ENCODE measurements at places on chromosomes 4 and X. TPM values are rescaled to one million over a fixed set of nuclear protein-coding genes. Genes with fewer than 3 reads are reported as not detected.

The SPOCK3 gene
- total RNA-seq: not detected

The PHF8 gene
- 16.9 TPM for total RNA-seq

The HEPH gene
- not detected for total RNA-seq

The MAGEC1 gene
- not detected for total RNA-seq

The ADAM29 gene
- total RNA-seq: not detected

The SUPT20HL2 gene
- total RNA-seq: not detected

The CFP gene
- total RNA-seq: 0.10 TPM

The SERTM2 gene
- total RNA-seq: not detected

The CRLF2 gene
- 4.7 TPM for total RNA-seq

The SRD5A3 gene
- total RNA-seq: 14.3 TPM
